ENCODE measurements at places on chromosomes 16 and 17.

DNA sequence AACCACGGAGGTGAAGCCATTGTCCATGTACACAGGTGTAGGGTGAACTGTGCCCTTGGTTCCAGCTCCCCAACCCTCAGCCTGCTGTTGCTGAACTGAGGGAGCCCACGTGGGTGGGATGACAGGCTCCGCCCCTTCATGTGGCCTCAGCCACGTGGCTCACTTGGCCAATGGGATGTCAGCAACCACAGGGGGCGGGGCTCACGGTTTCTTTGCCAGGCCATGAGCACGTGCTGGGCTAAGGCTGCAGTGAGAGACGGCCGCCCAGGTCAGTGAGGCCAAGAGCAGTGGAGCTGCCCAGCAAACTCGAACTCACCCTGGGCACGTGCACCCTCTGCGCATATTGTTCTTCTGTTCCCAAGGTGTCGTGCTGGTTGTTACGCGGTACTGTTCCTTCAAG is 282.6 kb downstream of the IRF8 start:
- no peak for DNase-seq

DNA sequence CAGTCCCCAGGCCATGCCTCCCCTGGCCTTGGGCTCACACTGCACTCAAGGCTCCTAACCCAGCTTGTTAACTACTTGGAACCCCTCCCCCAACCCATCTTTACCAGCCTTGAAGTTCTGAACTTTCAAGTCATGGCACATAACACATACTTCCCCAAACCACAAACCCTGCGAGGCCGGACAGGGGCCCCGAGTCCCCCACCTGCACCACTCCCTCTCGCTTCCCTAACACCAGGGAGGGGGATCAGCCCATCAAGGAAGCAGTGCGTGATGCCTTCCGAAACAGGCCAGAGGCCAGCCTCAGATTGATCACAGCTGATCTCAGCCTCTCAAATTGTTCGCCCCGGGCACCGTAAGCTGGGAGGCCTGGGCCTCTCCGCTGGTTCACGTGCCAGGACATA is 3.0 kb upstream of the NLRC3 start:
- DNase-seq = no peak

DNA sequence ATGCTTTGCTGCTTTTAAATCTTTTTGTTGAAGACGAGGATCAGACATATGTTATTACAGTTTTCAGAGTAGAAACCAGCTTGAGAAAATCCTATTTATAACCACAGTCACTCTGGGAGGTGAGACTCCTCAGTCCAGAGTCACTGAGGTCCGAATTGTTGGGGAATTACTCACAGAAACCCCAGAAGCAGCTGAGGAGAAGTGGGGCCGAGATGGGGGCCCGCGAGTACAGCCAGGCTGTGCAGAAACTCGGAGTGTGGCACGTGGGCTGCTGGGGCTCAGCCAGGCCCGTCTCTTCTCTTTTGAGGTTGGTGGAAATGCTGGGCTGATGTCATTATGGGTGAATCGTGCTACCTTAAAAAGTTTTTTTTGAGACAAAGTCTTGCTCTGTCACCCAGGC is 14.4 kb upstream of the GNG13 start:
- DNase-seq = peak; percentile 74

DNA sequence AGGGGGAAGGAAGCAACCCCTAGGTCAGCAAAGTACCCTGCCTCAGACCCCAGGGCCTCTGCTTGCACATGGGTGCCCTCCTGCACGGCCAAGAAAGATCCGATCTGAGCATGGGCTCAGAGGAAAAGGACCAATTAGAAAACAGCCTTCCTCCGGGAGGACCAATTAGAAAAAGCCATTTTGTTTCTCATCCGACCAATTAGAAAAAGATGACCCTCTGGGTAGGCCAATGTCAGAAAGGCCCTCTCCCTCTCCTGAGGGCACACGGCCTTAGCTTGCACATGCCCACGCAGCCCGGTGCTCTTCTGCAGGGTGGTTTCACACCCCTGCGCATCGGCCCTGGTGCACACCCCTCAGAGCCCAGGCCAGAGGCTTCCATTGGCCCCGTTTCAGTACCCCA is 5.1 kb upstream of the CISD3 start:
- DNase-seq = no peak

- no peak for DNase-seq
Observed at GRCh38 chr17:28849281-28849680, 5.5 kb upstream of the ERAL1 start.

DNA sequence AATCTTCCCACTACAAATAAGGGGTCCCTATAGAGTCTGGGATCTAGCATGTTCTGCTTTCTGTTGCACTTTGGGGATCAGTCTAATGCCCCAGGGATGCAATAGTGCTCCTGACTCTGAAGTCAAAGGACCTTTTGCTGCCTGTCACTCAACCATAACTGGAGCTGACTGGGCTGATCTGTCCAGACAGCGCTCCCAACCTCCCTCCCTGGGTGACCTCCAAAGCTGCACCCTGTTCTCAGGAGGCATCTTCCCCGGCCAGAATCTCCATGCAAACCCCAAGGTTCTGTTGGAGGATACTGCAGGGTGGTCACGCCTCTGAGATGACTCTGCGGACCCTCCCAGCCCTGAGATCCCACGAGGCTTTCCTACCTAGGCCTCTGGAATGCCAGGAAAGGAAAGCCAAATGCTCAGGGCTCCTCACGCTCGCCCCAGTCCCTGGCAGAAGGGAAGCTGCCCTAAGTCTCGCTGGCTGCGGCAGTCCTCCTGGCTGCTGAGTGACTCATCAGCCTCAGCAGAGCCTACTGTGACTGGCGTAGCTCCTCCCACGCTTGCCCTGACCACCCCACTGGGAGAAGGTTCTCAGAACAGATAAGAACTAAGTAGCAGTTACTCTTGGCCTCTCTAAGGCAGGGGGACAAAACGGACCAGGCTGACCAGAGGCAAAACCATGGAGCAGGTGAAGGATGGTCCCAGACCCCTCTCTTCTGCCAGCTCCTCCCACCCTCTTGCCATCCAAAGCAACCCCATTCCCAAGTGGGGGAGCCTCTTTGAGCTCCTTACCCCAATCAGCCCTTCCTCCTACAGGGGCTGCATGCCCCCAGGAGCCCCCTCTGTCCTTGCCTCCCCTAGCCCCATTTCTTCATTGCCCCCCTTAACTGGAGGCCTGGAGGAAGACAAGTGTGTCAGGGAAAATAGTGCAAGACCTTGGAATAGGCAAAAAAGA is 124.1 kb upstream of the TNRC6C start:
- DNase-seq = peak; percentile 90

DNA sequence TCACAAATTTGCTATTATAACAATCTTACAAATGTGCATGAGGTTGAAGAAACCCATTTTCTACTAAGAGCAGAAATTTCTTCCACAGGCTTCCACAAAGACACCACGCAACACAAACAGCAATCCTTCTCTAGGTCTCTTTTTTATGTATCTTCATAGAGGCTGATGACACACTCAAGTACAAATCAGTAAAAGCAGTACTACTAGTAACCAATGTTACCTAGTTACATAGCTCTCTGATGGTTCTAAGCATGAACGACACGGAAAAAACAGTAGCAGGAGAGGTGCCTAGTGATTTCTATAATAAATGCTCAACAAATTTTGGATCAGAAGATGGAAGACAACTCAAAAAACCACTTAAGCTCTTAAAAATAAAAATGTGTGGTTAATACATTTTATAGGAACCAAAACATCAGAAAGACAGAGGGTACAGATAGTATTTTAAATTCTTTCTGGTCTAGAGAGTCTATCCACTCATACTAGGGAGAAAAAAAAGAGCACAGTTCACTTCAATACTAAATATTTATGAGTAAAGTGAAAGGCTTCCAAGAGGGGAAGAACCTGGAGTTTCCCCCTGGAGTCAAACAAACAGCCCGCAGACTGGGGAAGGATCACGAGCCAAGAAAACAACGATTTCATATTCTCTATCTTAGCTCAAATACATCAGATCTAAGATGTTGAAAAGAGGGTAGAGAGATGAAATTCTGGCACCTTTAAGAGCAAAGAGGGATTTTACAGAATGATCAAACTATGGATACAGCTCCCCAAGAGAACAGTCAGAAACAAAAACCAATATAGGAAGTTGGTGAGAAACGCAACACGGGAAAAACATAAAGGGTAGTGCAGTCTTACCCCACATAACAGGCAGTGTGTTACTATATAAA is 40.2 kb downstream of the SMG6 start:
- DNase-seq = no peak

GRCh38 chr16:30838876-30839471 is 52.0 kb upstream of the ZNF629 start:
- no peak for DNase-seq

- no peak for DNase-seq
Observed at GRCh38 chr17:63955791-63956190, 16.9 kb downstream of the SCN4A start.

DNA sequence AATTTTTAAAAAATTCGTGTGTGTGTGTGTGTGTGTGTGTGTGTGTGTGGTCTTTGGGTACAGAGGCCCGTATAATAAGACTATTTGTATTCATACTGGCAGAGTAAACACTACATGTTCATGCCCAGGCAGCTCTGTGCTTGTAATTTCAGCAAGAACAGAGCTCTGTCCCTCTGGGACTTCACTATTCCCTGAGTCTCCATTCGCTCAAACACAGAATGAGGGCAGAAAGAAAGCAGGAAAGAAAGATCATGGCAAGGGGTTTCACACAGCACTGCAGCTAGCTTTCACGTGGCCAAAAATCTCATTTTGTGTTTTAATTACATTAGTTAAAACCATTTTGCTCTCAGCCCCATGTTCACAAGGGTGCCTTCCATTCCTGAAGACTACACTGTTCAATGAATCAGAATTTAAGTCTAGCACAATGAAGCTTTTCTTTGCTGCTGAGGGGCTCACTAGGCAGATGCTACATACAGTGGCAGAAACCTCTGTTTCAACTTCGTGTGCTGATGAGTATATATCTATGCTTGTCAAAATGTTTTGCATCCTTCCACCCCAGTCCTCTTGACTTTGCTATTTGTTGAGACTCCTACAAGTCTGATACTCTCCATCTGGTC is 198.4 kb upstream of the C17orf78 start:
- no peak for DNase-seq

- DNase-seq = no peak
Observed at GRCh38 chr16:58500430-58501241, 693 bp downstream of the NDRG4 start.
